ENCODE measurements at places on chromosomes 6 and 20. TPM values are rescaled to one million over a fixed set of nuclear protein-coding genes. Genes with fewer than 3 reads are reported as not detected.

DNA sequence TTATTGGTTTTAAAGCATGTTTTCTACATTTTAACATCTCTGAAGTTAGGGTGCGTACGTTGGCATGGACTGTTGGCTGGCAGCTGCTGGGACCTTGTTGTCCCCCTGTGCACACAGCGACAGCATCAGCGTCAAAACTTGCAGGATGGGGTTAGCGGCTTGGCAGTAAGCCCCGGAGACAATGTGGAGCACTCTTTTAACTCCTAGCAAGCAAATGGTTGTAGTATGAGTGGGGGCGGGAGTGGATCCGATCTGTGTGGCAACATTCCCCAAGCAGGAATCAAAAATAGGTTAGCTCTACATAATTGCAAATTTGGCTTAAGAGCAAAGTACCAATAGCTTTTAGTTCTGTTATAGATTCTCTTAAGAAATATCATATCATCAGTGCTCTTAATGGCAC lies 70.1 kb downstream of the NRN1 start:
- DNase-seq: no peak

DNA sequence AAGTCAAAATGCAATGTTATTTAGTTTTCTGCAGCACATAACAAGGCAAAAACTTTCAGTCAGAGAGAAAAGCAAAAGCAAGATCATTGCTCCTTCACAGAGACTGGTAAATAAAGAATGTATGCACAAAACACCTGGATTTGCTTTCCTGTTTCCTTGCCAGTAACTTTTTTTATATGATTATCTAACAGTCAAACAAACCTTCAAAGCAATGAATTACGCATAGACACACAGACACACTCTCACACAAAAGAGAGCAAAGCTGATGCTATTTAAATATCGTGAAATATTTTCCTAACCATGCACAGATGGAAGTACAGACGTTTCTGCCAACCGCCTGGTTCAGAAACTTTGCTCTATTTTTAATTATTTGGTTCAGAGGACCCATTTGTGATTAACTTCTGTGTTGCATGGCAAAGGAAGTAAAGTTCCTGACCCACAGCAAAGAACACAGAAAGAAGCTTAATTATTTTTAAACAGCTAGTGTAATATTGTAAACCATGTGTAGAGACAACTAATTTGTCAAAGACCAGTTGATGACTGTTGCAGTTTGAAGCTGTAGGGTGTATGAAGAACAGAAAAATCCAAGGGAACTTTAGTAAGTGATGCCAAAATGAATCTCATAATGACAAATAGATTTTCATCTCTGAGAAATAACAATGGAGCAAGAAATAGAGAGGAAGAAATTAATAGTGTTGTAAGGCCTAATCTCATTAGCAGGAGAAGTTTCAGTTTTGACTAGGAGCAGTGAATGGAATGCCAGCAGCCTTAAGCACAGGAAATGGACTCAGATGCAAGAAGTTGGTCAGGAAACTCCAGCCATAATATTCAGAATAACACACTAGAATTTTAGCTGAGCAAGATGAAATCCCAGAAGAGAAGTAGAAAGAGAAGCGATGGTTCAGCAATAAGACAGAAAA lies 24.1 kb downstream of the ATXN1 start:
- no peak for DNase-seq

Gene LCA5
- 11.0 TPM for polyA plus RNA-seq

DNA sequence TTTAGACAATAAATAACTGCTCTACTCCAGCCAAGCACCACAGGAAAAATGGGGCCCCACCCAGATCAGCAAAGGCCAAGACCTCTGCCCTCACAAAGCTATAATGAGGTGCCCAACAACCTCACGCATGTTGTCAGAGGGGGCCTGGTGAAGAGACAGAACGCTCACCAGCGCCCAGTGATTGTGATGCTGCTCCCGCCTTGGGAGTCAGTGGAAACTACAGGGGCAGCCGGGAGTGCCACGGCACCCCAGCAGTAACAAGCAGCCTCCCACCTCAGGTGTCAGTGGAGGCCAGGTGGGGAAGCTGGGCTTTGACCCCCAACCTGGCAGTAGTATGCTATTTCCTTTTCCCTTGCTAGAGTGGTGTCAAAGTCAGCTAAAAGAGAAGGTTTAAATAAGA lies 47.4 kb downstream of the TCP11 start:
- no peak for DNase-seq

GRCh38 chr6:78597966-78598365 lies 269.4 kb upstream of the IRAK1BP1 start:
- DNase-seq: no peak

Measured in right renal cortex interstitium (tissue), 3 donors.